ENCODE measurements at places on chromosomes 16 and 17.

DNA sequence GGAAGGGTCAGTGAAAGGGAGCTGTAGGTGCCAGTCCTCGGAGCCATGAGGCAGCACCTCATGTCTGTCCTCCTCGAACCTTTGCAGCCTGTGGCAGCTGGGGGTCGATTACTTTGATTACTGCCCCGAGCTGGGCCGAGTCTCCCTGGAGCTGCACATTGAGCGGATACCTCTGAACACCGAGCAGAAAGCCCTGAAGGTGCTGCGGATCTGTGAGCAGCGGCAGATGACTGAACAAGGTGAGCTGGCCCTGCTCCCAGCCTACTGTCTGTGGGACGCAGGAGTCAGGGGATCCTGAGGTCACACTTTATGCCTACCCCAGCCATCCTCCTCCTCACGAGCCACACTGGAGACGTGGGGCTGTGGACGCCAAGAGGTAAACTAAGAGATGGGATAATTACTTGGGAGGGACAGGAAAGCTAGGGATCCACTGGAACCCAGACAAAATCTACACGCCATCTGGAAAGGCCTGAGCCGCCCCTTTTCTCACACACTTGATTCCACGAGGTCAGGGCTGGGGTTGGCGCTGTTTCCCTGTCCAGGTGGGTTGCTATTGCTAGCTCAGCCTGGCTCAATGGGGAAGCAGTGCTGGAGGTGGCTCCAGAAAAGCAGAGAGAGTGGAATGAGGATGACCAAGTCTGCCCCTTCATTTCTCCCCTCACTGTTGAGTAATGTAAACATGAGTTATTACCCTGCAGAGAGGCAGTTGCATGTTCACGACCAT lies 26.4 kb downstream of the NUP85 start:
- no peak for DNase-seq

- DNase-seq = no peak
These were observed 4.1 kb downstream of the DLX3 start for GRCh38 chr17:49990921-49991320.

GRCh38 chr17:45092911-45093430 lies 31.9 kb downstream of the NMT1 start:
- peak; percentile 97 for DNase-seq

- DNase-seq = peak; percentile 79
These were observed 17.3 kb downstream of the SOCS3 start for GRCh38 chr17:78342449-78343186.

GRCh38 chr17:12391468-12391867 lies 274.2 kb upstream of the MYOCD start:
- DNase-seq = no peak

DNA sequence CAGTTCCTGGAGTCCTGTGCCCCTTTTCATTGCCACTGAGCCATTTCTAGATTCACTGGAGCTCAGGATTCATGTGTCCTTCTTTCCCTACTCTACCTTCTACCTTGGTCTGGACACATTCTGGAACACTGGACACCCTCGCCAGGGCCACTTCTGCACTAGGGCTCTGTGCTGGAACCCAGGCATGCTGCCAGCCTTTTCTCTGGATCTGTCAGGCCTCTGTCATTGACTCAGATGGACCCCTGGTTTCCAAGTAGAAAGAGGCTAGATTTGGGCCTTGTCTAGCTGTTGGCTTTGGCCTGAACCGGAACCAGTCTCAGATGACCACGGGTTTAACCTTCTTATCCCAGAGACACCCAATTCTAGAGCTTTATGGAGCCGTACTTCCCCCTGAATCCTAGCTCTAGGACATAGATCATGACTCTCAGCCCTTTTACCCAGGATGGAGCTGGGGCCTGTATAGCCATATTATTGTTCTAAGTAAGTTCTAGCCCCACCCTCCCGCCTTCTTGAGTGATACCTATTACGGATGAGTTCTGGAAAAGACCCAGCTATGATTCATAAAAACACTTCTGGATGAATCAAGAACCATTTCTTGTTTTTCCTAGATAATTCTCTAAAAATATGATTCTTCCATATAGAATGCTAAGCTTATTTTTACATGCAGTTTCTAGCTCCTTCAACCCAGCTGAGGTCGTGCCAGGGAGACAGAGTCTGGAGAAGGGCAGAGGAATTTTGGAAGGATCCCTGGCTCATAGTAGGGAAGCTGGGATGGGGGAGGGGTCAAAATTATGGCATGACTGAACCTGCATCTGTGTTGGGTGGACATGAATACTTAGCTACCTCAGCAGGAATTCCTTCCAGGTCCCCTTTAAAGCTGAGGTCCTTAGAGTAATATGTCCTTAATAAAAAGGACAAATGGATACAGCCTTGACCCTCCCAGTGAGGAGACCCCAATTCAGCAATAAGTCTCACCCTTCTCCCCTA lies 1.1 kb upstream of the CHRNB1 start:
- DNase-seq = peak; percentile 93

- no peak for DNase-seq
These were observed 14.1 kb downstream of the MIEN1 start for GRCh38 chr17:39716073-39716818.

- no peak for DNase-seq
These were observed 7.4 kb downstream of the ZNF750 start for GRCh38 chr17:82832411-82832810.

DNA sequence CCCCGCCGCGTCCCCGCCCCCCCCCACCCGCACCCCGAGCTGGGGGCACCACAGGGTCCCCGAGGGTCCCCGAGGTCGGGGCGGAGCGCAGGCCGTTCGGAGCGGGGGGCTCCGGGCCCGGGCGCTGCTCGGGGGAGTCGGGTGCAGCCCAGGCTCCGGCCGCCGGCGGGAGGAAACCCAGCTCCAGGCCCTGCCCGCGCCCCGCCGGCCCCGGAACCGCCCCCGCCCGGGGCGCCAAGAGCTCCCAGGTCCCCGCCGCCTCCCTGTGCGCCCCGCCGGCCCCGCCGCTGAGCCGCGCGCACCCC lies 33.2 kb upstream of the RPH3AL start:
- DNase-seq = no peak

- no peak for DNase-seq
These were observed 318.9 kb downstream of the SNX29 start for GRCh38 chr16:12295395-12295794.

DNA sequence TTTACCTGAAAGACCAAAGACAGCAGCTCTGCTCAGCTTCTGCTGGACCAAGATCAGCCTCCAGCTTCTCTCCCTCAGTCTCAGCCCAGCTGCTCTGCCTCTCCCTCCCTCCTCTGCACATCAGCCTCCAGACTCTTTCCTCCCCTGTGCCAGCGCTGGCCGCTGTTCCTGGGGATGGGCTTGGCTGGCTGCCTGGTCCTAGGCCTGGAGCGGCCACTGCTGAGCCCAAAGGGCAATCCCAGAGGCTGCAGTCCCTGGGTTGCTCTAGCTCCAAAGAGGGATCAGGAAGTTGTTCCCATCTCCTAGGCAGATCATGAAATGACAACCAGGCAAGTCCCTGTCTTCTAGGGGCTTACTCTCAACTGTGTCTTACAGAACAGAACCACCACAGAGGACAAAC lies 31.3 kb downstream of the DCUN1D3 start:
- DNase-seq = peak; percentile 26
